ENCODE measurements at places on chromosomes 6 and 20.

GRCh38 chr6:2999618-3000557, at the start of gene NQO2:
TSS of gene NQO2 (plus strand) at chr6:2999894. CDS start at chr6:3006553, 6,659 bp downstream.
- DNase-seq, result peak; percentile 90

DNA sequence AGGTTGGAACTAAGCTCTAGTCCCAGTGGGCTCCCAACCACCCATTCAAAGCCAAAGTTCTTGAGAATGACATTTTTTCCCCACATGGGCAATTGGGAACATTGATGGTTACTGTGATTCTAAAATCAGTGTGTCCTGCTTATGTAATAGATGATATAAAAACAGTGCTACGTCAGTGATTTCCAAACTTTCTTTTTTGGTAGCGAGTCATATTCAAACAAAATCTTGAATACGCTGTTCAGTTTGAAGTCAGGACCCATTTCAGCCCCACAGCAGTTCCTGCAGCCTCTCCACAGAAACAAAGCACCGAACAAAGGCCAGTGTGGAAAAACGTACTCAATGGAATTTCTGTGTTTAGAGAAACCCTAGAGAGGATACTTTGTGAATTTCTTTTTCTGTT, 170.0 kb upstream of the OLIG3 start:
- no peak for DNase-seq

DNA sequence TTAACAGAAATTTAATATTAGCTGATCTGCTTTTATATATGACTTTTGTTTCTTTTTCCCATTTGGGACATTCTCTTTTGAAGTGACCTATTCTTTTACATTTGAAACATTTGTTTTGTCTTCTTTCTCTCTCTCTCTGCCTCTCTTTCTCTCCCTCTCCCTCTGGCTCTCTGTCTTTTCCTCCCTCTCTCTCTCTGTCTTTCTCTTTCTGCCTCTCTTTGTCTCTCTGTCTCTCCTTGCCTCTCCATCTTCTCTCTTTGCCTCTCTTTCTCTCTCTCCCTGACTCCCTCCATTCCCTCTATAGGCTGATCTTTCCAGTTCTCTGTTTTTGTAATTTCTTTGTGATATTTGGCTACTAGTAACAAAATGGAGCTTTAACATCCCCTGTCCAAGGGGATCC, 52.0 kb upstream of the TULP1 start:
- DNase-seq, result no peak

DNA sequence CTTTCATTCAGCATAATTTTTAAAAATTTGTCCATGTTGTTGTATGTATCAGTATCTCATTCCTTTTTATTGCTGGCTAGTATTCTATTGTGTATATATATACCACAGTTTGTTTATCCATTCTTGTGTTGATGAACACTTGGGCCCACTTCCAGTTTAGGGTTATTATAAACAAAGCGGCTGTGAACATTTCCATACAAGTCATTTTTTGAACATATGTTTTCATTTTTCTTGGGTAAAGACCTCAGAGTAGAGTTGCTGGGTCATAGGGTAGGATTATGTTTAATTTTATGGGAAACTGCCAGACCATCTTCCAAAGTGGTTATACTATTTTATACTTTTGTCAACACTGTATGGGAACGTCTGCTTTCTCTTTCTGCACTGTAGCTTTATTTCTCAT, 55.3 kb downstream of the RBM24 start:
- no peak for DNase-seq
